Thoracic aorta endothelial cell (primary cell): ENCODE measurements at places on chromosomes 12 and 14. TPM values are rescaled to one million over a fixed set of nuclear protein-coding genes. Genes with fewer than 3 reads are reported as not detected.

Gene MUCL1
- not detected in 2 replicates for total RNA-seq

Gene CBLN3
- 1.1 and 1.6 TPM in 2 replicates for total RNA-seq

Gene INHBE
- not detected in 2 replicates for total RNA-seq

Gene JDP2
- 3.3 and 6.1 TPM in 2 replicates for total RNA-seq

Gene CD4
- total RNA-seq = not detected in 2 replicates

Gene OR4E2
- total RNA-seq = not detected in 2 replicates

Gene GPR68
- 0.36 and 0.40 TPM in 2 replicates for total RNA-seq

Gene ACVR1B
- 18.9 and 24.7 TPM in 2 replicates for total RNA-seq

Gene TAS2R31
- total RNA-seq = 12.5 and 12.6 TPM in 2 replicates

Gene POTEM
- not detected in 2 replicates for total RNA-seq

Gene CFAP73
- not detected in 2 replicates for total RNA-seq

Gene TMEM132C
- total RNA-seq = 0.13 TPM in 1 of 2 replicates, not detected in the other

Gene NUAK1
- total RNA-seq = 30.6 and 43.0 TPM in 2 replicates

Gene SDR9C7
- not detected in 2 replicates for total RNA-seq

Gene OR10G2
- total RNA-seq = not detected in 2 replicates

Gene STYK1
- total RNA-seq = 12.3 and 14.4 TPM in 2 replicates

Gene CLEC4C
- total RNA-seq = not detected in 2 replicates

Gene RNU4-1
- under 0.01 TPM in 2 replicates for total RNA-seq

Gene CPM
- 0.66 and 3.9 TPM in 2 replicates for total RNA-seq

Gene SMCO2
- 0.50 and 0.80 TPM in 2 replicates for total RNA-seq

Gene FOXA1
- total RNA-seq = 0.13 and 0.93 TPM in 2 replicates

Gene DCN
- total RNA-seq = 8.0 and 14.2 TPM in 2 replicates

Gene BEGAIN
- total RNA-seq = 0.22 TPM in 1 of 2 replicates, not detected in the other

Gene GRIN2B
- not detected in 2 replicates for total RNA-seq

Gene KLRC4
- not detected in 2 replicates for total RNA-seq

Gene MAP1LC3B2
- total RNA-seq = 0.72 and 0.93 TPM in 2 replicates

Gene BTBD6
- total RNA-seq = 51.5 and 54.1 TPM in 2 replicates

Gene SNX6
- 190 and 224 TPM in 2 replicates for total RNA-seq

Gene TSPAN19
- total RNA-seq = not detected in 2 replicates

Gene GPR84
- total RNA-seq = not detected in 2 replicates

Gene GLIPR1
- total RNA-seq = 55.2 and 58.6 TPM in 2 replicates

Gene ZC2HC1C
- 1.1 and 2.0 TPM in 2 replicates for total RNA-seq

Gene CYP27B1
- 0.80 and 1.5 TPM in 2 replicates for total RNA-seq

Gene ZNF891
- 1.5 and 2.0 TPM in 2 replicates for total RNA-seq

Gene PIWIL1
- total RNA-seq = not detected in 2 replicates

Gene RD3L
- total RNA-seq = not detected in 2 replicates

Gene C14orf132
- 3.2 and 6.0 TPM in 2 replicates for total RNA-seq

Gene FSCB
- not detected in 2 replicates for total RNA-seq

Gene MRPS35
- total RNA-seq = 78.5 and 80.7 TPM in 2 replicates

Gene COPS7A
- total RNA-seq = 34.7 and 40.3 TPM in 2 replicates

Gene CLEC12A
- total RNA-seq = not detected in 2 replicates

Gene TSHR
- total RNA-seq = not detected in 2 replicates

Gene KIF5A
- under 0.01 and 0.07 TPM in 2 replicates for total RNA-seq

Gene TGFB3
- total RNA-seq = 3.6 and 4.1 TPM in 2 replicates

Gene OAS2
- total RNA-seq = 9.8 and 10.3 TPM in 2 replicates

Gene EPYC
- not detected in 2 replicates for total RNA-seq

Gene LRRK2
- total RNA-seq = 3.6 and 4.5 TPM in 2 replicates

Gene CIDEB
- 2.7 and 3.0 TPM in 2 replicates for total RNA-seq

Gene CABP1
- total RNA-seq = 0.14 TPM in 1 of 2 replicates, not detected in the other

Gene JAG2
- total RNA-seq = 29.5 and 37.5 TPM in 2 replicates

Gene CPNE6
- not detected in 2 replicates for total RNA-seq

Gene TMEM106C
- 62.0 and 104 TPM in 2 replicates for total RNA-seq
